ENCODE measurements at places on chromosomes 1 and 21.
A peak's percentile ranks its signal among the peaks of the same experiment; 100 is the strongest.

DNA sequence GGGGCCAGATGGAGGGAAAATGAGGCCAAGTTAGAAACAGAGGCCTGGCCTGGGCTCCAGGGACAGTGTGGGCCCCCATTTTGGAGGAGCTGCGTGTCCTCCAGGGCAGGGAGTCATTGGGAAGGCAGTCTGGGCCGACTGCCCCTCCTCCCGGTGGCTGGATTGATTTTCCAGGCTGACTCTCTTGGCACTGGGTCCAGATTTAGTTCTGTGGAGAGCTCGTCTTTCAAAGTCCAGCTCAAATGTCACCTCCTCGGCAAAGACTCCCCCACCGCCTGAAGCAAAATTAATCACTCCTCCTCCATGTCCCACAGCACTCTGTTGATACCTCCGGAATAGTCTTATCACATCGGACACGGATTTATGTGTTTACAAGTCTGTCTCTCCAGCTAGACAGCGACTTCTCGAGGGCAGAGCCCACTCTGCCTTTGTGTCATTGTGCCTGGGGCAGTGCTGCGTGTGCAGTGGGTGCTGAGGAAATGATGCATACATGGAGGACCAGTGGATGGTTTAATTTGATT lies 175.1 kb downstream of the CAMTA1 start:
- no peak for DNase-seq

DNA sequence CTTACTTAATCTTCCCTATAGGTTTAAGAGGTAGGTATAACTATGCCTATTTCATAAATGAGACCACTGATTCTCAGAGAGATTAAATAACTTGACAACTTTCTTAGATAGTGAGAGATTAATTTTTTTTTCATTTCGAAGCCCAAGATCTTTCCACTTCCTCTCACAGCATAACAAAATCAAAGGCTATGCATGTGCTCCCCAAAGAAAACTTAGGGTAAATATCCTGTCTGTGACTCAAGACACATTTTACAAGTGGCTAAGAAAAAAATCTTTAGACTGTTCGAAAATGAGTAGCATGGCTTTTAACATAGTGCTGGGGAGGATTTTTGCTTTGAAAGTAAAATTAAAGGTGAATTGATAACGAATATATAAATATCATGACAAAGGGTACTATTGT lies 8.2 kb upstream of the C1orf141 start:
- DNase-seq: no peak

DNA sequence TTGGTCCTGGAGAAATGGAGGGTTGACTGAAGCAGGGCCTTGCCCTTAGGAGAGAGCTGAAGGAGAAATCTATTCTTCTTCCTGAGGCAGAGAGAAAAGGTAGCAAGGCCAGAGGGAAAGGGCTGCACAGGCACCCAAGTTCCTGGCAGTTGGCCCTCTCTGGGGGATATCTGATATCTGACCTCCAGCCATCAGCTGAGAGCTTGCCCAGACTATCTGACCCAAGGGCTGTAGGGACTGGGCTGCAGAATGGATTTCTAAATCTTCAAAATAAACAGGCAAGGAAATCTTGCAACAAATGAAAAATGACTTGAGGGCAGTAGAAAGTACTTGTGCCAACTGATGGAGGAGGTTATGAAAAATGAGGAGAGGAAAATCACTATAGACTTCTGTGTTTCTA lies 498 bp upstream of the CLCA2 start:
- no peak for DNase-seq

DNA sequence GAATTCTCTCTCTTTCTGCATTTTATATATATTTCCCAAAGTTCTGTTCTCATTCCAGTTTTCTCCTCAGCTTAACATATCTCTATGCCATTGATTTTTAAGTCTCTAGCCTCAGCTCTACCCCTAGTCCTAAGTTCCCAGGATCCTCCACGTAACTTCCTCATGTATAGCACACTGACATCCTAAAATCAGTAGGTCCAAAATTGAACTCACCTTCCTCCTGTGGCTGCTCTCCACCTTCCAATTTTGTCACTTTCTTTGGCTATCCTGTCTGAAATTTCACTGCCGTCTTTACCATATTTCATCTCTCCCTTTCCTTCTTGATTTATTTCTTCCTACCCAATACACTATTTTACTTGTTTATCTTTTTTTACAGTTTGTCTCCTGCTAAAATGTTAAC lies 1.5 kb downstream of the SLAMF6 start:
- DNase-seq: no peak

DNA sequence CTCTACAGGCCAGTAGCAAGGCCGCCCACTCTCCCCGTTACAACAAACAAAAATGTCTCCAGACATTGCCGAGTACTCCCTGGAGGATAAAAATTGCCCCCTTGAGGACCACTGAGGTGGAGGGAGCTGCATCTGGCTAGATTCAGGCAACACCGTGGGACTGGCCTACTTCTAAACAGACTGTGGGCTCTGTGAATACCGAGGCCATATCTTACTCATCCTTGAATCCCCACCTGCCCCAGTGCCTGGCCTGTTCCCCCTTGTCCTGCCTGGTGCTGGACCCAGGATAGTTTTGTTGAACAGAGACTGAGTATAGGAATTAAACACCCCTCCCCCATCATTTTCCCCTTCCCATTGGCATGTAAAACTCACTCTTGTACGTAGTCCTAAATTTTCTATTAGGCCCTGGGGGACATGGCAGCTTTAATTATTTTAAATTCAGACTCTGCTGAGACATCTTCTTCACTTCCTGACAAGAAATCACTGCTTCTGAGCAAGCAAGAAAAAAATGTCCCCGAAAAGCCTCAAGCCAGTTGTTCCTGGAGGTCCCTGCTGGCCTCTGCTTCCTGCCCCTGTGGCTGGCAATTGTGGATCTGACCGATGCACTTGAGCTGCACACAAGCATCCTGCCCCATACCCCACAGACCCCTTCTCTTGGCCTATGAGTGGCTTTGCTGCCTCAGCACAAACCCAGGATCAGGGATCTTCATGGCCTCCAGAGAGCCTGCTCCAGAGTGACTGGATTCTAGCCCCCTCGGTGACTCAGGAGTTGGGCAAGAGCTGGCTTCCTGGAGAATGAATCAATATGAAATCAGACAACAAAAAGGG lies 111.0 kb downstream of the ACTL8 start:
- no peak for DNase-seq

DNA sequence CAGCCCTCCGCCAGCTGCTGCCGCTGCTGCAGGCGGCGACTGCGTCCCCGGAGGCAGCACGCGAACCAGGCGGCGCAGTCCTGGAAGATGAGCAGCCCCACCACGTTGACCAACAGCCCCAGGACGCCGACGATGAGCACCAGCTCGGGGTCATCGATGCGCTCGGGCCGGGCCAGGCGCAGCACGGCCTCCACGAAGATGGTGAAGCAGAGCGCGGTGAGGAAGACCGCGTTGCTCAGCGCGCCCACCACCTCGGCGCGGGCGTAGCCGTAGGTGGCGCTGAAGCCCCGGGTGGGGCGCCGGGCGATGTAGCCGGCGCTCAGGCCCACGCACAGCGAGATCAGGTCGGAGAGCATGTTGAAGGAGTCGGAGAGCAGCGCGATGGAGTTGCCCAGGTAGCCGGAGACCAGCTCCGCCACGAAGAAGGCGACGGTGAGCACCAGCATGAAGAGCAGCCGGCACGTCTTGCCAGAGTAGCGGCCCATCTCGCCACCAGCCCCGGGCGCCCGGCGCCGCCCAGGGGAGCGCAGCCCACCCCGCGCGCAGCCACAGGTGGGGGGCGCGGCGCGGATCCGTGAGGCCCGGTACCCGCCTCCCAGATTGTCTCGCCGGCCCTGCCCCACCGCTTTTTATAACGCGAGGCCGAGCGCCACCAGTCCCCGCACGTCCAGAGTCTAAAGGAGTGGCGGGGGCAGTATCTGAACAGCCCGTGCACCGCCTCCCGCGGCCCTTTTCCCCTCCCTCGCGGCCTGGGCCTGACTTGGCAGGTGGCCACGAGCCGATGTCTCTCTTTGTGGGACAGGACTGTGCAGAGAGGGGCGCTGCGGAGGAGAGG lies at the start of gene SLC30A10:
SLC30A10 (minus strand) TSS at position 602 of the 835 bp plus-strand sequence; CDS start at position 485, 117 bp downstream.
- peak; percentile 75 for DNase-seq

DNA sequence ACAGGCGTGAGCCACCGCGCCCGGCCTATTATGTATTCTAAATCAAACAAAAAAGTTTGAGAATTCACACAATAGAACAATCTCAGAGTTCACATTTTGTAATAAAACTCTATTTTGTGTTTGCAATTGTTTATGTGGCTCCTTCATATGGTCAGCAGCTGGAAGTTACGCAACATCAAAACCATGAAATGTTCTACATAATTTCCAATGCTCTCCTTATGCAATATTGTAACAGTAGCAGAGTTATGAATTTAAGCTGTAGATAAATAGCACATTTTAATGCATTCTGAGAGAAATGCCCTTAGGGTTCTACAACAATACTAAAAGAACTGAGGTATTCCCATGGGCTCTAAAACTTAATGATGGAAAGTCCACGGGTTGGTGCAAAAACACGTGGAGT lies 62.3 kb upstream of the COL11A1 start:
- DNase-seq: no peak

DNA sequence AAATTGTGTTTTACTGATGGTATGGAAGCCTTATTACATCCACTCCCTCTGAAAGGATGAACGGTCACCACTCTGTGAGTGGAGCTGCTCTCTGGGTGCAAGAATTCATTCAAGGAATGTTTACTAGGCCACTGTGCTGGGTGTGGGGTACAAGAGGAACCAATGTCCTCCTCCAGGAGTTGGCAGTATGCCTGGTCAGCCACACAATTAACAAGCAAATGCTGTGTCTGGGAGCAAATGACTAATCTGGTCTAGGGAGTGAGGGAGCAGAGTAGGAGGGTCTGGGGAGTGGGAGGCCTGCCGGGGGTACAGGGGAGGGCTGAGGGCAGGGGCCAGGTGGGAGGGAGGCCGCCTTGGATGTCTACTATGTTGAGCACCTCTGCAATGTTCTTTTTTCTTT lies 27.2 kb upstream of the TDRD10 start:
- no peak for DNase-seq

GRCh38 chr1:63401945-63402344 lies 34.5 kb downstream of the ALG6 start:
- no peak for DNase-seq
